ENCODE measurements at places on chromosomes 3 and 15.

GRCh38 chr3:148227534-148227933 is 470.2 kb upstream of the AGTR1 start:
- no peak for DNase-seq

- no peak for DNase-seq
Observed at GRCh38 chr3:183592821-183593220, 37.3 kb upstream of the KLHL6 start.

DNA sequence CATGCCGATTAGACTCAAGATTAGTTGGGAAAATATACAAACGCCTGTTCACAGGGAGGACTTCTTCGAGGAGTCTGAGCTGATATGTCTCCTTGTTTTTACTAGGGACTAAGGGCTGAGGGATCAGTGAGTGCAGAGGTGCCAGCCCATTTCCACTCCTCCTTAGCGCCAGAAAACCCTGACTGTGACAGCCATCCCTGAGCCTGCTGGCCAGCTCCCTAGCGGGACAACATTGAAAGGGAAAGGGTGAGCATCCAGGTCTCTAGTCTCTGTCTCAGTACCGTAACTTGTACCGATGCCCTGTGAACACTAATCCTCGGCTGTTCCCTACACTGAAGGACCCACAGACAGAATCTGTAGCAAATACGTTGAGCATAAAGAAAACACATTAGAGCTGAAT is 243.4 kb downstream of the WNT5A start:
- no peak for DNase-seq

- no peak for DNase-seq
Observed at GRCh38 chr3:187290503-187290902, 1.0 kb downstream of the MASP1 start.

DNA sequence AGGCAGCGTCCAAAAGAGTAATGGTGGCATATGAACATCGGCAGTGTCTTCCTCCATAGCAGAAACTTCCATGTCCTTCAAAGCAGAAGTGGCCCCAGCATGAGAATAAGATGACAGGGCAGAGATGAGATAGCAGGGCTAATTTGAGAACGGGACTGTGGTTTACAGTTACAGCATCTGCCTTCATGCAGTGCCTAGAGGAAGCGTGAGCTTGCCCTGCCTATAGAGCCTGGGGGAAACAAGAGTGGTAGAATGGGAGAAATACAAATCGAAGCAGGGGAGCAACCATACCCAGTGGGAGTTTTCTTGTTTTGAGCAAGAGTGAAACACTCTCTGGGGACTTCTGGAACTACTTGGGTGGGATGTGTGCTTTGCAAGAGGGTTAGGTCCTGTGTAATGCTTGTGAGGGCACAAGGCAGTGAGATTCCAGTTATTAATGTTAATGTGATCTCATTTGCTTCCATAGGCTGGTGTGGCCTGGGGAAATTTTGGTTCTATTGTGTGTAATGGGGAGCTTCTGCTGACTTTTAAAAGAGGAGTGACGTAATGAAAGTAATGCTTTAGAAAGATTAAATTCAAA is 616.9 kb downstream of the ZIC1 start:
- DNase-seq = no peak

- no peak for DNase-seq
Observed at GRCh38 chr3:65625305-65625704, 413.4 kb downstream of the MAGI1 start.
